ENCODE measurements at places on chromosomes 2 and 18. TPM values are rescaled to one million over a fixed set of nuclear protein-coding genes. Genes with fewer than 3 reads are reported as not detected.

The ZNF519 gene
- 14.1 TPM for total RNA-seq

The FSIP2 gene
- 0.10 TPM for total RNA-seq

The HES6 gene
- total RNA-seq, result 3.3 TPM

The PROM2 gene
- not detected for total RNA-seq

The UGT1A7 gene
- not detected for total RNA-seq

The REEP1 gene
- total RNA-seq, result 0.15 TPM

The G6PC2 gene
- not detected for total RNA-seq

GRCh38 chr18:71807586-71807985 is 736.6 kb downstream of the CBLN2 start:
- H3K4me3 ChIP-seq, result no peak overlapping the region
- no peak overlapping the region for H3K27ac ChIP-seq
- no peaks in the 10 kb centered on the region for H3K36me3 ChIP-seq
- no peak for DNase-seq
- H3K4me1 ChIP-seq, result no peaks in the 10 kb centered on the region

- H3K4me1 ChIP-seq, result peaks cover 12% of the 10 kb centered on the region
- no peaks in the 10 kb centered on the region for H3K27me3 ChIP-seq
- DNase-seq, result no peak
- H3K4me3 ChIP-seq, result no peak overlapping the region
- no peak overlapping the region for H3K27ac ChIP-seq
These were observed 76.3 kb downstream of the CLHC1 start for GRCh38 chr2:55155764-55156281.

- DNase-seq, result no peak
- no peak overlapping the region for H3K27ac ChIP-seq
These were observed 125.3 kb upstream of the GPC1 start for GRCh38 chr2:240310201-240310600.

GRCh38 chr2:6079405-6079804 is 387.2 kb downstream of the SOX11 start:
- no peaks in the 10 kb centered on the region for H3K4me1 ChIP-seq
- H3K27me3 ChIP-seq, result no peaks in the 10 kb centered on the region
- H3K27ac ChIP-seq, result no peak overlapping the region

- no peaks in the 10 kb centered on the region for H3K4me1 ChIP-seq
- peaks cover 10% of the 10 kb centered on the region for H3K27me3 ChIP-seq
- DNase-seq, result no peak
- H3K36me3 ChIP-seq, result no peaks in the 10 kb centered on the region
These were observed 40.0 kb downstream of the AGAP1 start for GRCh38 chr2:235533616-235534385.

DNA sequence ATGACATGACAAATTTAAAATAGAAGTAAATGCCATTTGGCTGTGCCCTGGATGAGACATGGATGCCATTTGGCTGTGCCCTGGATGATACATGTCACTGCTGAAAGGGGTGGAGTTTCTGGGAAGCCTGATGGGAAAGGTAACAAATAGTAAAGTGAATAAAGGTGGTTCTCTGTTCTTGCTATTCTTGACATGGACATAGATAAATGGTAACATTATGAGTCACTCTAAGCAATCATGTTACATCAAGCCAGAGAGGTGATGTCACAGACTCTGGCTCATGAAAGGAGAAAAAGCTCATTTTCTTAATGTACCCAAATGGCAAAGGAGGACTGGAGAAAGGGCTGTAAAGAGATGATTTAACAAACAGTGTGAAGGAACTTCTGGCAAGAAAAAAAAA is 86.4 kb downstream of the EML6 start:
- H3K4me3 ChIP-seq, result no peak overlapping the region
- H3K27ac ChIP-seq, result no peak overlapping the region
- peaks cover under 1% of the 10 kb centered on the region for H3K4me1 ChIP-seq
- H3K27me3 ChIP-seq, result peaks cover 6% of the 10 kb centered on the region
- no peak for DNase-seq

- no peaks in the 10 kb centered on the region for H3K36me3 ChIP-seq
- no peak overlapping the region for H3K4me3 ChIP-seq
- H3K27ac ChIP-seq, result no peak overlapping the region
- peaks cover 10% of the 10 kb centered on the region for H3K27me3 ChIP-seq
- H3K4me1 ChIP-seq, result no peaks in the 10 kb centered on the region
These were observed 8.6 kb upstream of the CDCA7 start for GRCh38 chr2:173346035-173346434.

DNA sequence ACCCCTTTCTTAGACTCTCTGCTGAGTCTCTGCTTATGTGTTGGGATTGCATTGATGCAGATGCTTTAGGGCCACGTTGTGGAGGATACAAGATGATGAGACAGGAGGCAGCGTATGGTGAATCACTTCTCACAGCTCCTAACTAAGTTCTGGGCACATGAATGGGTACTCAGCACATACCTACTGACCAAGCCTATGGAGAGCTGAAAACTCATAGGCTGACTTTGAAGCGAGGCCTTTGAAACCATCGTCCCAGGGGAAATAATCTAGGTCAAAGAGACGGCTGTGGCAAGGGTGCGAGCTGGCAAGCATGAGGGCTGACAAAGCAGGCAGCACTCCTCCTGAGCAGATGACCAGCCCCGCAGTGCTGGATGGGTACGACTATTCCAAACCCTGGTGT is 180.2 kb upstream of the TNP1 start:
- no peak overlapping the region for H3K27ac ChIP-seq
- peaks cover 2% of the 10 kb centered on the region for H3K27me3 ChIP-seq
- no peak overlapping the region for H3K4me3 ChIP-seq
- DNase-seq, result no peak

GRCh38 chr2:99854236-99854852 is 288.0 kb downstream of the AFF3 start:
- H3K27me3 ChIP-seq, result peaks cover 4% of the 10 kb centered on the region
- no peak overlapping the region for H3K4me3 ChIP-seq
- no peak for DNase-seq
- H3K27ac ChIP-seq, result no peak overlapping the region
- H3K36me3 ChIP-seq, result no peaks in the 10 kb centered on the region
- H3K4me1 ChIP-seq, result no peaks in the 10 kb centered on the region

DNA sequence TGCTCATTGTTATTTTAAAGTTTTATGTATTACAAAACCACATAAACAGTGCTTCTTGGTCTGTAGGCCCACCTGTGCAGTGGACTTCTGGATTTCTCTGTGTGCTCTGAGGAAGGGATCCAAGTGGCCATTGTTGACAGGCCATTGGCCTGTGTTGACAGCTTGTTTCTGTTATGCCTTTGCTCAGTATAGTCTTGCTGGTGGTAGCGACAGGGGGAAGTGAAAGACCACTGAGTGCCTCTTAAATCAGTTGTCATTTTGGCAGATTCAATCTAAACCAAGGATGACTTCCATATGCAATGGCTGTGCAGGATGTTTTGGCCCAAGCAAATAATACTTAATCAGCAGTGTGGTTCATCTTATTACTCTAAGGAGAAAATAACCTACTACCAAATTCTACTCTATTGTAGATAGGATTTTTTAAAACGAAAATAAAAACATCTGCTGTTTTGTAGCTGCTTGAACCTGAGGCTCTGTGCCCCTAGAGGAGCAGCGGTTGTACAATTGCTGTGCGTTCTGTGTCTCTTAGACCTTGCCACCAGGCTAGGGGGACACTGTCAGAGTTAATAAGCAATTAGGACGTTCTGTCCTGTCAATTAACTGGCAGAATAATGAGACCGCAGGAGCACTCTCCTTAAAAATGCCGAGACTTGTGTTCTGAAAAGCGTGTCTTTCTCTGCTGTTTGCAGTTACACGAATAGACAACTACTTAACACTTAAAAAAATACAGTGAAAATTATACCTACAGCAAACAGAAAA is 108.2 kb downstream of the RHBDD1 start:
- no peak overlapping the region for H3K27ac ChIP-seq
- no peak overlapping the region for H3K4me3 ChIP-seq
- H3K36me3 ChIP-seq, result peaks cover 35% of the 10 kb centered on the region

DNA sequence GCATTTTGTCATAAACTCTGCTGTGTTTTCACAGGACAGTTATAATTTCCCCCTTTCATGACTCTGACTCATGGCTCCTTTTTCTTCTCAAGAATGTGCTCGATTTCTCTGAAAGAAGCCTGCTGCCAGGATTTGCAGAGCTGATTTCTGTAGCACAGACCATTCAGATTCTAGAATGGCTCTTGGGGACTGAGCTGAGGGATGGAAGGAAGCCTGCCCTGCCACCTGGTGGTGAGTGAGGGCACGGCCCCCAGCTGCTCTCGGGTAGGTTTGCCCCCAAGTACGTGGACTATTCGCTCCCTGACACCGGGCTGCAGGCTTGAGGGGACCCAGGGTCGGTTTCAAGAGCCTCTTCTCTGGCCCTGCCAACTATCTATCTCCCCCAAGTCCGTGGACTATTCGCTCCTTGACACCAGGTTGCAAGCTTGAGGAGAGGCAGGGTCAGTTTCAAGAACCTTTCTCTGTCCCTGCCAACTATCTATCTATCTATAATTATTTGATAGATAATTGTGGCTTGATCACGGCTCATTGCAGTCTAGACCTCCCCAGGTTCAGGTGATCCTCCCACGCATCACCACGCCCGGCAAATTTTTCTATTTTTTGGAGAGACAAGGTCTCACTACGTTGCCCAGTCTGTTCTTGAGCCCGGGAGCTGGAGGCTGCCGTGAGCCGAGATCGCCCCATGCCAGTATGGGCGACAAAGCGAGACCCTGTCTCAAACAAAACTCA is 1.4 kb upstream of the SMYD5 start:
- H3K36me3 ChIP-seq, result no peaks in the 10 kb centered on the region
- H3K4me1 ChIP-seq, result peaks cover 39% of the 10 kb centered on the region
- H3K27me3 ChIP-seq, result peaks cover 5% of the 10 kb centered on the region
- no peak overlapping the region for H3K4me3 ChIP-seq
- H3K27ac ChIP-seq, result no peak overlapping the region

DNA sequence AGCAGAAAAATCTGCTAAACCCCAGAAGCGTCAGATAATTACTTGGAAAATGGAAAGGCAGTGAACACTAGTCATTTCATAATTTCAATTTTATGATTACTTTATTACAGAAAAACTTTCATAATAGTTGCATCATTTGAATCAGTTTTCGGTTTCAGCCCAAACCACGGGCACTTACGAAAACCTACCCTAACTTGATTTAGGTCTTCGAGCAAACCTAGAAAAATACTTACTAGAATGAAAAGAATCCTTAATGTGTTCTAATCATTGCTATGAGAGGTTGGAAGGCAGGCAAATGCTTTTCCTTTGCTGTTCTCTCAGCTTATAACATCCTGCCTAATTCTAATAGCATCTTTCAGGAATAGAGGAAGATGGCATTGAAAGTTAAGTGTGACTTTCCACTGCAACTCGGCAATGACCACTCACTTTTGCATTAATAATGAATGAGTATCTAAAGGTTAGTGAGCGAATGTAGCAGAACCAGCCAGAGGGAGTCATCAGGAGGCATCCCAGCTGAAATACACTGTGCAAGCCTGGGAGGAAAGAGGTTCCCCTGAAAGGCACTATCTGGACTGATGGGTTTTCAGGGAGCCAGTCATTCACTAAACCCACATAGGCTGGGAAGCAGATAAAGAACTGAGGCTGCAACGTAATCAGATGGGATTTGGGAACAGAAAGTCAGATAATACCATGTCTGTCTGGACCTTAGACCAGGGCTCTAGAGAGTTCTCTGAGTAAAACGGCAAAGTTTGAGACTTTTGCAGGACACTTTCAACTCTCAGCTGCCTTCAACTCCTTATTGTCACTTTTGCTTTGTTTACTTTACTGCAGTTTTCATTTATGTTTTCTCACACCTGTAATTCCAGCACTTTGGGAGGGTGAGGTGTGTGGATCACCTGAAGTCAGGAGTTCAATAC is 520.8 kb downstream of the RNF144A start:
- H3K27ac ChIP-seq, result peak overlapping the region; percentile 91
- DNase-seq, result peak; percentile 65
- peaks cover 28% of the 10 kb centered on the region for H3K36me3 ChIP-seq
- peak overlapping the region; percentile 29 for H3K4me3 ChIP-seq
- peaks cover 74% of the 10 kb centered on the region for H3K4me1 ChIP-seq

DNA sequence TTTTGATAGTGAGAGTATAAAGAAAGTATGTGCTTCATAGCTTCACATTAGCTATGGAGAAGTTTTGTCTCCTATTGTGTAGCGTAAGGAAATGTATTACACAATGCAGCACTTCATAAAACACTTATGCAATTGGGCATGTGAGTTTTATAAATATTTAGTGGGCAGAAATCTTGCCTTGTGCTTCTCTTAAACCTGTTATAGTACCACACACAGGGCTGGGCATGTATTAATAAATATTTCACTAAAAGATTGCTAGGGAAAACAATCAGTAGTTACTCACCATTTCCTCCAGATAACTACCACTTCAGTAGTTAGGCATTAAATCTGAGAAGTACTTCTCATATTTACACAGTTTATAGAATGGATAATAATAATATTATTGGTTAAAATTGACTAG is 1080.8 kb upstream of the PIK3C3 start:
- no peak overlapping the region for H3K4me3 ChIP-seq

DNA sequence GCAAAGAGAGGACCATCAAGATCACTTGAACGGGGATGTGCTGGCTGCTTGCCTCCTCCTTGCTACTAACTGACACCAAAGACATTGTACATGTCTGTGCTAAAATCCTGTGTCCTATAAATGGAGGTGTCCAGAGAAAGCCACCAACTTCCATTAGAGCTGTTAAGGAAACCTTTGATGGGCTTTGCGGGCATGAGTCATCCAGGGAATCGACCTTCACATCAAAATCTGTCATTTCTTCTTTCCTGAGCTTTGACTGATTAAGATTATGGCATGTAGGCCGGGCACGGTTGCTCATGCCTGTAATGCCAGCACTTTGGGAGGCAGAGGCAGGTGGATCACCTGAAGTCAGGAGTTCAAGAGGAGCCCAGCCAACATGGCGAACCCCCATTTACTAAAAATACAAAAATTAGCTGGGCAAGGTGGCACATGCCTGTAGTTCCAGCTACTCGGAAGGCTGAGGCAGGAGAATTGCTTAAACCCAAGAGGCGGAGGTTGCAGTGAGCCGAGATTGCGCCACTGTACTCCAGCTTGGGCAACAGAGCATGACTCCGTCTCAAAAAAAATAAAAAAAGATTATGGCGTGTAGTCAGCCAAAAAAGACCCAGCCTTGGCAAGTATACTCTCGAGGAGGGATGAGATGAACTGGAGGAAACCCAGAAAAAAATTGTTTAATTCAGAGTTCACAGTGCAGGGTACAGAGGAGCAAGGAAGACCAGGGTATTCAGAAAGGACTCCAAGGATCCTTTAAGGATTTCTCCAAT is 115.8 kb downstream of the CABLES1 start:
- H3K36me3 ChIP-seq, result no peaks in the 10 kb centered on the region
- no peaks in the 10 kb centered on the region for H3K27me3 ChIP-seq
- H3K4me3 ChIP-seq, result no peak overlapping the region
- H3K27ac ChIP-seq, result no peak overlapping the region

- H3K36me3 ChIP-seq, result no peaks in the 10 kb centered on the region
- H3K4me3 ChIP-seq, result peak overlapping the region; percentile 12
- H3K4me1 ChIP-seq, result peaks cover 45% of the 10 kb centered on the region
- peak; percentile 88 for DNase-seq
These were observed 21.6 kb upstream of the SLC20A1 start for GRCh38 chr2:112623913-112624777.

DNA sequence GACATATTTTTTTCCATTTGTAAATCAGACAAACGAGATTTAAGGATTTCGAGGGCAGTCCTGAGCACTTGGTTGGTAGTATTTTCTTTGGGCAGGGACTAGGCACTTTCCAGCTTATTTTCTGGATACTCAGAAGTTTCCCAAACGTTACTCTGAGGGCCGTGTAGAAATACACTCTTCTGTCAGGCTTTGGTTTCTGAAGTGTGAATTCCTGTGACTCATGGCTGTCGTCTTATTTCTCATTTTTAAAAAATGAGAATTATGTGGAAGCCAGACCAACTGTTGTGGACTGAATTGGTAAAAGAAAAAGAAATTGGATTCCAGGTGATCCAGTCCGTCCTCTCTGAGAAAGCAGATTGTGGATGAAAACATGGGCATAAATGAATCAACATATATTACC is 658.6 kb upstream of the FANCL start:
- DNase-seq, result no peak
- H3K27ac ChIP-seq, result no peak overlapping the region
- no peaks in the 10 kb centered on the region for H3K4me1 ChIP-seq
- no peaks in the 10 kb centered on the region for H3K36me3 ChIP-seq
